ENCODE measurements at places on chromosomes 2 and 18.

GRCh38 chr2:178112202-178113152 lies at the start of gene RBM45:
TSS of gene RBM45 (plus strand) at chr2:178112437. CDS start at chr2:178112547, 110 bp downstream.
- peak; percentile 92 for DNase-seq

- no peak for DNase-seq
Measured at GRCh38 chr2:55175254-55176093, 56.6 kb downstream of the CLHC1 start.

DNA sequence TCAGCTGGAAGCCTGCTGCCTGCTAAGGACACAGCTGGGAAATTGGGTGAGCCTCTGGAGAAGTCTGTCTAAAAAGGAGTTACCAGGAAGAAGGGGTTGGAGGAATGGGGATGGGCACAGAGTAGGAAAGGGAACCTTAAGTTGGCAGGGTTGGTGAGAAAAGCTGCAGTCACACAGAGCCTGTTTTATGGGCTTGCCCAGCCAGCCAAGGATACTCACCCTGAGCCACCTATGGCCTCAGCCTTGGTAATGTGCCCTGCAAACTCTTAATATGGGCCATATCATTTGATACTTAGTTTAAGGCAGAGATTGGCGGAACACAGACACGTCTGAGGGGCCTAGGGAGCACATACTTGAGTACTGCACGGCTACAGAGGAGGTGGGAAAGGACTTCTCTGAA lies 418.3 kb upstream of the RAB12 start:
- no peak for DNase-seq

DNA sequence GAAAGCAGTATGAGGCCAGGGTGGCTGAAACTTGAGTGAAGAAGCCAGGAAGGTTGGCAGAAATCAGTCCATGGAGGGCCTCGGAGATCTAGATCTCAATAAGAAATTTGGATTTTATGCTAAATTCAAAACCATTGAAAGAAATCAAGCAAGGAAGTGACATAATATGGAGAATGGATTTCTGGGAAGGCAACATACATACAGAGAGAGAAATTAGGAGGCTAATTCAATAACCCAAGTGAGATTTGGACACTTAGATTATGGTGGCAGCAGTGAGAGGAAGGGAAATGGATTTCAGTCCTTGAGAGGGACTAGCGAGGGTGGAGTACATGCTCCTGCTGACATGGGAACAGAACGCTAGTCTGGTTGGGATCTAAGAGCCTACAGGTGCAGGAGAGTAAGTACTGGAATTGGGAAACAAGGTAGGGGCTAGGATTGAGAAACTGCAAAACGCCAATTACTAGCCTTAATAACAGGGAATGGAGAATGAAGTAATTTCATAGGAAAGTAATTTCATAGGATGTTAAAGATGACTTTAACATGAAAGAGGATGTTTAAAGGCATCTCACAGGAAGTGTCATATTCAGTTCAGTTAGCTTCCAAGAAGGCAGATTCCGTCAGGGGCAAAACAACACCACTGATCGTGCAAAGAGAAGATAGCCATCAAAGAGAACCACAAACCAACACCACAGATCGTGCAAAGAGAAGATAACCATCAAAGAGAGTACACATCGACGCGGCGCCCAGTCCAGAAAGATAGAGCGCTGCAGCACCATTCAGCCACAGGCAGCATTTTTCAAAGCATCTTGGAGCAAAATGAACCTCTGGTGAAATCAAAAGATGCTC lies 27.2 kb downstream of the CDKL4 start:
- DNase-seq, result no peak

All from uterus (tissue), 4 donors.